ENCODE measurements at places on chromosomes 12 and 14.

GRCh38 chr14:63508033-63508432, 35.1 kb downstream of the PPP2R5E start:
- DNase-seq, result peak; percentile 34

DNA sequence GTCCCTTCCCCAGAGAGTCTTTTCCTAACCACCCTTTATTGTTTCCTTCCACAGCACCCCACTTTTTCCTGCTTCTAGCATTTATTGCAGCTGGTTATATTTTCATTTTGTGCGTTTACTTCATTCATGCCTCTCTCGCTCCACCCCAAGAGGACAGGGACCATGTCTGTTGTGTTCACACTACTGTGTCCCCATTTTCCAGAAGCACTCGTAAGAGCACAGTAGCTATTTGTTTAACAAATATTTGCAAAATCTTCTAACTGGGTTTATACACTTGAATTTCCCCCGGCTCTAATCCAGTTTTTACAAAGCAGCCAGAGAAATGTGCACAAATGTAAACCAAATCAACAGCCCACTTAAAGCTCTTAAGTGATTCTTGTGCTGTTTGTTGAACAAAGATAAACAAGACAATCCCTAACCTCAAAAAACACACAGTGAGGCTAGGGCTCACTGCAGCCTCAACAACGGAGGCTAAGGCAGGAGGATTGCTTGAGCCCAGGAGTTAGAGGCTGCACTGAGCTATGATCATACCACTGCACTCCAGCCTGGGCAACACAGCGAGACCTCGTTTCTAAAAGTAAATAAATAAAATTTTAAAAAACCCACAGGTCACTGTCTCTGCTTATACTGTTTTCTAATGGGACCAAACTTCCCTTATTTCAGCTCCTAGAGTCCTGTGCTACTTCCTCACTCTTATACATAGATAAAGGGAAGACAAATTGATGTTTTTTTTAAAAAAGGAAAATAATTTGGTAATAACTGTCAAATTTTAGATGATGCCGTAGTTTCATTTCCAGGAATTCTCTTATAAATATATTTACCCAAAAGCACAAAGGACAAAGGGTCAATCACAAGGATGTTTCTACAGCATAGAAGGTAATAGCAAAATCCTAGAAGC, 6.6 kb upstream of the ABCD4 start:
- no peak for DNase-seq

DNA sequence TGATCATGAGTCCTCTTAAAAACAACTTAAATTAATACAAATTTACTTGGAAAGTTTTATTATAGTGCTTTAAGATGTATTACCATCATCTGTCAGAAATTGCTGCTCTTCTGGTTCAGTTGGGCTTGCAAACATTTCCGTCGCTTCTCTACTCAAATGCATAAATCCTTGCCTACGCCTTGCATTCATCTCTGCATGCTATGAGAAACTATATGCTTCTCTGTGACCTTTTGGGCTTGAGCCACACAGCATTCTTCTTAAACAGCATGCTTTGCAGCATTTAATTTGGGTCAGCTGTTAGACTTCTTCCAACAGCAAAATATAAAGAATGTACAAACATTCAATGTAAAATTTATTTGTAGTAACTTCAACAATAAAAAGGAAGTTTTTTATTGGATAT, 305.7 kb upstream of the FLRT2 start:
- no peak for DNase-seq

- DNase-seq, result no peak
These were observed 37.5 kb upstream of the CHGA start for GRCh38 chr14:92885279-92886061.

DNA sequence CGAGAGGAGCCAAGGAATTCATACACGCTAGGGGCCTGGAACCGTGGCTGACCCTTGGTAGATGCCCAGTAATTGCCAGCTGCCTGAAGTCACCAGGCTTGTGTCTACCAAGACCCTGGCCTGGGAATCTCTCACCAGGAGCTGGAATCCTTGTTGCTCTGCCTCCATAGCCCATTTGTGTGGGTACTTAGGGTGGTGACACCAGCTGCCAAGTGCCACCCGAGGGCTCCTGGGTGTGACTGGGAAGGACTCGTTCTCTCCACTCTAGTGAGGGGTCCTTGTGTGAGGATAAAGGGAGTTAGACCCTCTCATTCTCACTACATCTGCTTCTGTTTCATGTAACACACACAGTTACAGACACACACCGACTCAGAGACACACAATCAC, 17.9 kb downstream of the SERPINA1 start:
- no peak for DNase-seq

DNA sequence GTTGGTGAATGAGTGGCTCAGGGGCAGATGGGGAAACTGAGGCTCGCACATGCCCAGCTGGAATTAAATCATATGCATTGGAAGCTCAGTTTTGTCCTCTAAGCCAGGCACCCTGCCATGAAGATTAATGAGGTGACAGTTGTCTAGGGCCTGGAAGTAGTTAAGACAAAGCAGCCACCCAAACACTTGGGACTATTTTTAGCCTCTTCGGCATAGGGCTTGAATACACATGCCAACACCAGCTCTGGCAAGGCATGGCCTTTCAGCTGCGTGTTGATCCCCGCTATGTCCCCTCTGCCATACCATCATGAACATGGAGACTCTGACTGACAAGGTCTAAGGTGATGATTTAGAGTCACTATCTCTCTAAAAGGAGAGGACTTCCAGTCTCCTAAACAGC, 250.2 kb downstream of the KSR2 start:
- no peak for DNase-seq

- no peak for DNase-seq
These were observed 11.0 kb downstream of the KCNJ8 start for GRCh38 chr12:21763531-21763930.

DNA sequence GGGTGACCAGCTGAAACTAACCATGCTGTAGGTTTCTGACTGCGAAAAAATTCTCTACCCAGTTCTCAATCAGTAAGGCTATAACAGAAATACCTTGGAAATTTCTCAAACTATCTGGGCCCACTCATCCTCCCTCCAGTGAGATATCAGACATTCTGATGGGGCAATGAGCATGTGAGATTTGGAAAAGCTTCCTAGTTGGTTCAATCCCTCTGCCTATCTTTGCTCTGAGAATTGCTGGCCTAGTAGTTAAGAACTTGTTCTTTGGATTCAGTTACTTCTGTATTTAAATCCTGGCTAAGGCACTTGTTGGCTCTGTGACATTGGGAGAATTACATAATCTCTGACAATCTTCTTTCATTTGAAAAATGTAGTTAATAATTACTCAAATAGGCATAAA, 119.4 kb downstream of the SLC15A5 start:
- no peak for DNase-seq

DNA sequence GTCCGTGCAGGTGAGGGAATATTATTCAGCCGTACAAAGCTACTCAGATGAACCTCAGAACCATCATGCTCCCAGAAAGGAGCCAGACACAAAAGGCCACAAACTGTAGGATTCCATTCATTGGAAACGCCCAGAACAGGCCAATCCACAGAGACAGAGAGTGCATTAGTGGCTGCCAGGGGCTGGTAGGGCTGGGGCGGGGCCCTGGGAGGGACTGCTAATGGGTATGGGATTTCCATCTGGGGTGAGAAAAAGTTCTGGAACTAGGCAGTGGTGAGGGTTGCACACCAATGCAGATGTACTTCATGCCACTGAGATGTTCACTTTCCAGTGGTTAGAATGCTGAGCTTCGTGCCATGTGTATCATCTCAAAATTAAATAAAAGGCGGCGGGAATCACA, 101.1 kb downstream of the RFLNA start:
- DNase-seq, result no peak

GRCh38 chr12:47981496-47982260, 18.3 kb downstream of the TMEM106C start:
- no peak for DNase-seq

GRCh38 chr12:129409281-129409680, 494.5 kb downstream of the TMEM132D start:
- no peak for DNase-seq

GRCh38 chr12:84277986-84278385, 634.6 kb downstream of the SLC6A15 start:
- no peak for DNase-seq

DNA sequence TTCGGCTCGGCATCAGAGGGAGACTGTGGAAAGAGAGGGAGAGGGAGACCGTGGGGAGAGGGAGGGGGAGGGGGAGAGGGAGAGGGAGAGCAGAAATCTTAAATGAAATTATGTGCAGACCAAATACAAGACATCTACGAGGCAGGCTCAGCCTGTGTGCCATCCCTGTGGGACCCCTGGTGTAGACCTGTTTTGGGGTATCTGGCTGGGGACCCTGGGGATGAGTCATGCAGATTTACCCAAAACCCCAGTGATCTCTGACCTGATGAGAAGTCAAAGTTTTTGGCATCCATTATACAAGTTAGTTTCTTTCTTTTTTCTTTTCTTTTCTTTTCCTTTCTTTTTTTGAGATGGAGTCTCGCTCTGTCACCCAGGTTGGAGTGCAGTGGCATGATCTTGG, 44.4 kb downstream of the ADGRD1 start:
- DNase-seq, result no peak
